ENCODE measurements at places on chromosomes 16 and 17.

DNA sequence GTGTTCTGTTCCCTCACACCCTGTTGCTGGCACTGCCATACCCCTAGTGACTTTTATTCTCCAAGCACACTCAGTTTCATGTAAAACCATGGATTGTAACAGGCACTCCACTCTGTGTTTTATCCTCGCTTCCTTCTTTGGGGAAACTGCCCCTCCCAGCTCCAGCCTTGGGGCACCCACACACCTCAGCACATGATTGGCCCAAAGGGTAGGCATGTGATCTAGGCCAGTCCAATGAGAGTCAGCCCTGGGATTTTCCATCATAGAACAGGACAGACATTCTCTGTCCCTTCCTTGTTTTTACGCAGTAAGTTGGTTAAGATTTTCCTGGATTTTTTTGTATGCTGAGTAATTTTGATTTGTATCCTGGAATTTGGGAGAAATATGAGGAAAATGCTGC lies 115.4 kb downstream of the C16orf95 start:
- DNase-seq: no peak

DNA sequence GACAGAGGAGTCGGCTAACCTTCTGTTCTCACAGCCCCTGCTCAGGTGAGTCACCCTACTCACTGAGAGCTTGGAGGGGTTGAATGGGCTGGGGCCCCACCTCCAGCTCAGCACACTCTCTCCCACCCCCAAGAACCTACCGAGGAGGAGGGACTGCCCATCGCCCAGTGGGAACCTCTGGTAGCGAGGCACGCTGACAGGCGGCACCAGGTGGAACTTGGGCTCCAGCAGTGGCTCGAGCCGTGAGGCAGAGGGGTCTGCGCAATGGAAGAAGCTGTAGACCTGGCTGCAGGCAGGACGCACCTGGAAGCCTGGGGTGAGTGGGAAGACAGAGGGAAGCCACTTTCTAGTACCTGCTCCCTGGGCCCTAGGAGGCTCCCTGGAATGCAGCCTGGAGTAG lies 28.3 kb downstream of the PIMREG start:
- no peak for DNase-seq

DNA sequence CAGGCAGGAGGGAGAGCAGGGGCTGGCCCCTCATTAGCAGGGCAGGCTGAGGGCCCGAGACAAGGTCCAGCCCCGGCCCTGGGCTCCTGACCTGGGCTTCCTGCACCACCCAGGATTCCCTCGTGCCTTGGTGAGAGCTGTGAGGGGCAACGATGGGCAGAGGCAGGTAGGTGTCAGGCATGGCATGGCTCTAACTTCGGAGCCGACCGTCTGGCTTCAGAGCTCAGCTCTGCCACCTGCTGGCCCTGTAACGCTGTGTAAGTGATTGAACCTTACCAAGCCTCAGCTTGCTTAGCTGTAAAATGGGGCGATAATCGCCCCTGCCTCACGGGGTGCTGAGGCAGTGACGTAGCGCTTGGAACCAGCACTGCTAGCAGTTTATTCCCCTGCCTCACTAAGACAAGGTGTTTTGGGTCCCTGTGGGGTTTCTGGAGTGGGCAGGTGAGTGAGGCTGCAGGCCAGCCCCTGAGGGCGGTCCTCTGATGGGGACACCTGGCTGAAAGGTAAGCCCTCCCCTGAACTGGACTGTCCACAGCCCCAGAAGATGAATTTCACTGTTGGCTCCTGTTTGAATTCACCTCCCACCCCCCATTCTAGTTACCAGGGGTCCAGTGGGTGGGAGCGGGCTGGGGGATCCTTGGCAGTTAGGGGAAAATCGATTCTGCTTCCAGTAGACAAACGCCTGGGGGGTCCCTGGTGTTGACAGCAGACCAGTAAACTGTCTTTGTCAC lies 184.8 kb upstream of the GSE1 start:
- peak; percentile 46 for DNase-seq

DNA sequence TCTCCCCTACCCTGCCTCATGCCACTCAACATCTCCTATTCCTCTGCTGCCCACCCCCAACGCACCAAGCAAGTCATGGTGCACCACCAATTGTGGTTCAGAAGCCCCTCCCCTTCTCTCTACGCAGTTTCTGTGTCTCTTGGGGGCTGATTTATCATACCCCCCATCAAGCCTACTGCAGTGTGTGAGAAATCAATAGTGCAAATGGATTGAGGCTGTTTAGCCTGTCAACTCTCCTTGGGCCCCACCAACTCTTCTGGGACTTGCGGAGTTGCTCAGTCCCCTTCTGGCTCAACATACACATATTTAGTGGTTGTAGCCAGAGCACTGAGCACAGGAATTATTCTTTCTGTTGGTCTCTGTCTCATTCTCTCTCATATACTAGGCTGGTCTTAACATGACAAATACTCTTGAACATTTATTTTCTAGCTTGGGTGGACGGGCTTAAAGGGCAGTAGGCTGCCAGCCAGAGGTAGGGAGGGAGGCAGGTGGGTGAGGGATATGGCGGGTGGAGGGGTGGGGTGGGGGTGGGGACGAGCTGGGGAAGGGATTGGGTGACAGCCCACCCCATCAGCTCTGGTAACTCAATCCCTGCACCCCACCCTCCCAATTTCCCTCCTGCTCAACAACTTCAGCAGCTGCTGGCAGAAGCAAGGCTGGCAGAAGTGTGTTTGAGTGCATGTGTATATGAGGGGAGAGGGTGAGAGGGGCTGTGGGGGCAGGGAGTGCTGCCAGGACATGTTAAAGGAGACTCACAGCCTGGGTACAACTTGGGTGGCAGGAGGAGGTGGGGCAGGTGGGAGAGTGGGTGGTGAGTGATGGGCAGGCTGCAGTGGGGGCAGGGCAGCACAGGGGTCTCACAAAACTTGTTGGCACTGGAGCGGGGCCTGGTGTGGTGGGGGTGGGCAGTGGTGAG lies 4.9 kb downstream of the RARA start:
- DNase-seq: no peak

DNA sequence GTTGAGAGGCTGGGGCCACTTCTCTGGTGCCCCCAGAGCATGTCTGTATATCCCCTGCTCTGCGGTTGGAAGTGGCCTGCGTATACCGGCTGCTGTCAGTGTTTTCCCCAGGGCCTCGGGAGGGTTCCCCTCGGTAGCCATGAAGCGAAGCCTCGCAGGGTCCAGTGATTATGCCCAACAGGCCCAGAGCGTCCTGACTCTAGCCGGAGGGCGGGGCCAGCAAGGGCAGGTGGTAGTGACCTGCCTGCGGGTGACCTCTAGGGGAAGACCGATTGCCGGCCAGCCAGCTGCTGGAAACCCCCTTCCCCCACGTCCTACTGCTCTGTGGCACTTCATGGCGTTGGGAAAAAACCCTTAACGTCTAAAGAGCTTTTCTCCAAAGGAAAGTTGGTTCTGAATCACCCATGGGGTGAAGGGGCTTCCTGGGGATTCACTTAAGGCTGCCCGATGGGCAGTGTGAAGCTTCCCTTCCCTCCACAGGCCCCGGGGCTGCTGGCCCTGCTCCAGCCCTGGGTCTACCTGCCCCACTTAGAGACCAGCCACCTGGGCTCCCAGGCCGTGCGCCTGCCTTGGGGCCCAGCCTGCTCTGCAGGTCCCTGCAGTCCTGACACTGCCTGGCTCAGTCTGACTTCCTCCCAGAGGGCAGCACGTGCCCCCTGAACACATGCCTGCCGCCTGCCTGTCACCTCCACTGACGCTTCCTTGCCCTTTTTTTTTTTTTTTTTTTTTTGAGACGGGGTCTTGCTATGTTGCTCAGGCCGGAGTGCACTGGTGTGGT lies 72.8 kb downstream of the SOCS1 start:
- no peak for DNase-seq

DNA sequence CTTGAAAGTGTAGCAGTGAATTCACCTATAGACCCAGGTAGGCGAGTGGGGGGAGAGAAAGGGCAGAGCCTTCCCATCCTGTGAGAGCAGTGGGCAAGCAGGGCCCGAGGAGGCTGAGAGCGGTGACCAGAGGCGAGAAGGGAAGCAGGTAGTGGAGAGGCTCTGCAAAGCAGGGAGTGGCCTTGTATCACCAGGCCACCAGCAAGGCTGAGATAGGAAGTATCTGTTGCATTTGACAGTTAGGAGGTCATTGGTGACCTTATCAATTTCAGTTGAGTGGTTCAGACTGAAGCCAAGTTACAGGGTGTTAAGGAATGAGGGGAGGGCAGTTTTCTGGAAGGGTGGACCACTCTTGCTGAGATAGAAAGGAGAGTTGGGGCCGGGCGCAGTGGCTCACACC lies 10.7 kb upstream of the HSD3B7 start:
- DNase-seq: no peak

- no peak for DNase-seq
Measured at GRCh38 chr17:6094926-6095325, 24.7 kb downstream of the WSCD1 start.

- no peak for DNase-seq
Measured at GRCh38 chr17:64230791-64231408, 32.2 kb downstream of the TEX2 start.

GRCh38 chr16:18836702-18837101 lies 35.4 kb upstream of the ARL6IP1 start:
- no peak for DNase-seq

- no peak for DNase-seq
Measured at GRCh38 chr17:13933441-13934276, 135.6 kb upstream of the COX10 start.

DNA sequence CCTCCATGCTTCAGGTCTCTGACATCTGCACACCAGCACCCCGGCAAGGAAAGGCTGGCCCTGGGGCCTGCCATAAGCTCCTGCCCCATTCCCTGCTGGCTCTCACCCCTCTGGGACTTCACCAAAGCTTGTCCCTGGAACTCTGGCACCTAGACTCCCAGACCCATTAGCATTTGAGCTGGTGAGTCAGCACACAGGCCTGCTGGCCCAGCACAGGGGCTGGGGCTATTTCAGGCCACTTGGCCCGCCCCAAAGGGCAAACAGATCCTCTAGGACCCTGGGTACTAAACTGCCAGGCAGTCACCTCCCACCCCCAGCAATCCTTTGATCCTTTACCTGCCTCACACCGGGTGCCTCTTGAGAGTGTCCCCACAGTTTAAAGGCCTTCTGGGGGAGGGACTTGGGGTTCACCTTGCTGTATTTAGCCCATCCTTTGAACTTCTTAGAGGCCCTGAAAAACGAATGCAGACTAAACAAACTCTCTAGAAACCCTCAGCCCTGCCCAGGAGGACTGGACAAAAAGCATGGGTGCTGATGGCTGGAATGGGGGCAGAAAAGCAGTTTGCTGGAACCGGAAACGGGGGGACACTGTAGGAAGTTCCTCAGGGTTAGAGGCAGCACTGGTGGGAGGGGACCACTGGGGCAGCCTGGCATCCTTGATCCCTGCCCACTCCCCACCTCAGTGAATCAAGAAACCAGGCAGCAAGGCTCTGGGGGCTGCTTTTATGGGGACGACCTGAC lies 3.2 kb upstream of the SAMD14 start:
- DNase-seq: no peak

GRCh38 chr17:41975099-41976083 lies 8.8 kb downstream of the CNP start:
- DNase-seq: no peak

GRCh38 chr17:48453447-48453846 lies 23.4 kb upstream of the SKAP1 start:
- no peak for DNase-seq

GRCh38 chr17:67289181-67289876 lies 44.3 kb upstream of the HELZ start:
- peak; percentile 77 for DNase-seq

DNA sequence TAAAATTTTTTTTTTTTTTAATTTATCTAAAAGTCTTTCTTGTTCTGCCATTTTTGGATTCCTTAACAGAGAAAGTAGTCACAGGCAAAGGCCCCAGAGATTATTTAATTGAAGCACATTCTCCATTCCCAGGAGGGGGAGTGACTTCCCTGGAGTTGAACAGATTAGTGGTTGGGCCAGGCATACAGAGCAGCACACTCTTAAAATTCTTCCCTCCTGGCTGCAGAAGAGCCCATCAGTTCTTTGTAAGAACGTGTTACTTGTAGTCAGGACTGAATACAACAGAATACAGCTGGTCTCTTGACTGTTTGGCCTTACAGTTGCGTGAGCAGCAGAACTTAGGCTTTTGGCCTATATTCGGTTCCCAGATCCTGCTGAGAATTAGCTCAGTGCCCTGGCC lies 1.8 kb downstream of the ALKBH5 start:
- no peak for DNase-seq

DNA sequence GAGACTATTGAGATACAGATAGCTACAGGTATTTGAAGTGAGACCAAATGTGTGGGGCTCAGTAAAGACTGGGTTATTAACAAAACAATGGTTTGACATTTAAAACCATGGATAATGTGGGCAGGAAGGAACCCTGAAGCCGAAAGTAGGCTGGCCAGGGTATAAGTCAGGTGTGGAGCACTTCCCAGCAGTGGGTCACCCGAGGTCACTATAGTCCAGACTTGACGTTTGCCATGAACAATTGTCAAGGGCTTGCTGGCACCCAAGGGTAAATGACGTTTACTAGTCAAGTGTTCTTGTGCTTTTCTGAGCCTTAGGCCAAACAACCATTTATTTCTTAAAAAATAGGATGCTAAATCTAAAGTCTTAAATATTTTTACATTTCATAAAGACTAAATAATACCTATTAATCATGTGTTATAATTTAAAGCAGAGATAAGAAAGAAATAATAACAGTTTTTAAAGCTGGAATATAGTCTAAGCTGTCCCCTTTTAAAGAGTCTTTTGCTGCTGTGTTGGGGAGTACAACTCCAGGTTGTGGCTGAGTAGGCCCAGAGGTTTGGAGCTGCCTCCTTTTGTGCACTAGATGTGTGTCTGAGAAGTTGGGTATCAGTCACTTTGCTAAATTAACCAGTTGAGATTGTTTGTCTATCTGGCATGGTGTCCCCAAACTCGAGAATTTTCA lies 15.7 kb downstream of the ALDH3A2 start:
- DNase-seq: no peak

DNA sequence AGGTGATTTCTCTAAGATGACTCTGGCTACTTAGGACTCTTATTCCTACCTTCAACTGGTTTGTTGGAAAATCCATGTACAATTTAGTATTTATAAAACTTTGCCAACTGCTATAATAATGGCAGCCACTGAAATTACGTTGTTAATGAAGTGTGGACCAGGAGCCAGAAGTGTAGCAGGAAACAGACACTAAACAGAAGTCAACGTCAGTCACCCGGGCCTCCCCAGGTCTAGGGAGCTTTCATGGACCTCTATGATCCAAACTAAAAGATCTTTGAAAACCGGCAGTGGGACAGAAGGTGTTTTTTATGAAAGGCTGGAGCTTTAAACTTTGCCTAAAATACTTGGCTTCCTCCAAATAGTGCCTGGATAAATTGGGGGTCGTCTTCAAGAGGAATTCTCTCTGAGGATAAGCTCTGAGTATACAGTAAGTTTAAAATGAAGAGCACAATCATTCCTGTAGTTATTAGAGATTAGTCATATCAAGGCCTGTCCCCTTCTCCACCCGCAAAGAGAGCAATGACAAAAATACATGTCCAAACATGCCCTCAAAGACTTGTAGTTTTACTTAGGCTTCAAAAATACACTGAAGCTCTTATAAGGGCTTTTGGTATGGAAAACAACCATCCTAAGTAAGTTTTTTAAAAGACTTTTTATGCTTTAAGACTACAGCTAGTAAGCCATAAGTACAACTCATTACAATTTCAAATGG lies 34.6 kb downstream of the DCUN1D3 start:
- DNase-seq: no peak

DNA sequence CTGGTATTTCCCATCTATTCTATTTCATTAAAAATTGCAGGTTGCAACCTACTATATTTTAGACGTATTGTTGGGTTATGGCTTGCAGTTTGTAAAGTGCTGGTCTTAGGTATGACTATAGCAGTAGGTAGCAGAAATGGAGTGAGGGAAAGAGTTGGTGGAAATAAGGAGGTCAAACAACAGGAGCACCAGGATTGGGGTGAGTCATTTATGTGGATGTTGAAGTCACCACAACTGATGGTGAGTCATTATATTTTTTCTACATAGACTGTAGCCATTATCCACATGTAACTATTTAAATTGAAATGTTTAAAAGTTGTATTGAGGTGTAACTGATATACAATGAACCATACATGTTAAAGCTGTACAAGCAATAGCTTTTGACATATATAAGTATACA lies 25.0 kb upstream of the HS3ST3A1 start:
- DNase-seq: no peak
